ENCODE measurements at places on chromosomes 13 and 19. TPM values are rescaled to one million over a fixed set of nuclear protein-coding genes. Genes with fewer than 3 reads are reported as not detected.

ZNF578 gene
- 16.5 TPM for total RNA-seq

UBL5 gene
- total RNA-seq: 209 TPM

CAPS gene
- total RNA-seq: 11.2 TPM

SERP2 gene
- 12.5 TPM for total RNA-seq

NLRP4 gene
- total RNA-seq: not detected

PTH2 gene
- not detected for total RNA-seq

DACT3 gene
- 18.5 TPM for total RNA-seq

LIPE gene
- 22.8 TPM for total RNA-seq

All from camera-type eye (tissue), 1 donor.